ENCODE measurements at places on chromosomes 6 and 20.

GRCh38 chr20:17969884-17970409, 1.1 kb downstream of the MGME1 start:
- no peak for DNase-seq

GRCh38 chr6:107361753-107362604, 97.4 kb downstream of the PDSS2 start:
- DNase-seq: no peak

- DNase-seq: no peak
These were observed 267.2 kb upstream of the ECI2 start for GRCh38 chr6:4402477-4402976.

- no peak for DNase-seq
These were observed 2.5 kb downstream of the GTF2H5 start for GRCh38 chr6:158170656-158171081.

- DNase-seq: no peak
These were observed 18.7 kb upstream of the HECA start for GRCh38 chr6:139115989-139116758.

DNA sequence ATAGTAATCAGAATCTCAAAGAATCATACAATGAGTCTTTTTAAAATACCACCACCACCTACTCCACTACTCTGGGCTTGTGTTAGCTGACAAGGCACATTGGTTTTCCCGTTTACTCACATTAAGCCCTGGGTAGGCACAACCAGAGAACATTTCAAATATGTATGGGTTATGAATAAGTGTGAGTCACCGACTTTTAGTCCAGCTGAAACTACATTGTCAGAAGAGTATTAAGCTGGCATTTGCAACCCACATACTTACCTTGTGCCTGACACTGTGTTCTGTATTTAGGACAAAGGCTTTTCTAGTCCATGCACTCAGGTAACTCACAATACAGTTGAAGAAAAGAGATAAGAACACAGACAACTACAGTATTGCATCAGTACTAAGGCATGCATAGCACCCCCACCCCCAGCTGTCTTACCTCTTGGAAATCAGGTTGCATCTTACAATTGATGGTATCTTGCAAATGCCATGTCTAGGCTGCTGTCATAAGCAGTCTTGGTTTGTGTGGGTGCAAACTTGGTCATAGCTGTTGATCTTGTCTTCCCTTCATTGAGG, 40.3 kb upstream of the AHI1 start:
- DNase-seq: no peak
